Foreskin keratinocyte (primary cell): ENCODE measurements at places on chromosomes 11 and 22. TPM values are rescaled to one million over a fixed set of nuclear protein-coding genes. Genes with fewer than 3 reads are reported as not detected.

MS4A12 gene
- total RNA-seq: not detected in 2 replicates

GRCh38 chr11:130592056-130592455, 143.6 kb downstream of the ADAMTS15 start:
- peak; percentile 30 for DNase-seq

DNA sequence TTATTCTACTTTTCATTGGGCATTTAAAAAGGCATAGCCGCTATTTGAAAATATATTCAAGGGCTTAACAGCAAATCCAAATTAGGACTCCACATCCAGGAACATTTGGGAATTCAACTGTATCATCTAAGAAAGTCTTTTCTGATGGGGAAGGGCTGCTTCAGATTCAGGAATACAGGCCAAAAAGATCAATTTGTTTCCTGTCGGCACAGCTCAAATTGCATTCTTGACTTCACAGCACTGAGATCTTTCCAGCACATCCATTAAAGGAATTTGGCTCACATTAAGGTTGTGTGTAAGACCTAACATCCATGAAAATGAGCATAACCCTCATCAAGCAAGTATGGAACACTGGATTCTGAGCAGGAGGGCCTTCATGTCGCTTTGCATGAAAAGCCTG, 1169.5 kb upstream of the CCDC90B start:
- DNase-seq: no peak

- DNase-seq: no peak
Observed at GRCh38 chr22:44845191-44845590, 92.8 kb downstream of the ARHGAP8 start.

RIC3 gene
- total RNA-seq: 0.39 and 0.71 TPM in 2 replicates

- peak; percentile 64 for DNase-seq
Observed at GRCh38 chr22:32558681-32559355, 84.2 kb downstream of the FBXO7 start.
